ENCODE measurements at places on chromosomes 16 and 17. TPM values are rescaled to one million over a fixed set of nuclear protein-coding genes. Genes with fewer than 3 reads are reported as not detected.

FSCN2 gene
- 3.8 TPM for total RNA-seq

BICDL2 gene
- total RNA-seq = 28.6 TPM

TBC1D3B gene
- total RNA-seq = 14.5 TPM

SSTR5 gene
- 1.8 TPM for total RNA-seq

GRCh38 chr17:78737332-78737731 lies 44.7 kb downstream of the CYTH1 start:
- no peaks in the 10 kb centered on the region for H3K27me3 ChIP-seq
- H3K27ac ChIP-seq = peak overlapping the region; percentile 38
- peak overlapping the region; percentile 69 for H3K4me3 ChIP-seq
- H3K4me1 ChIP-seq = peaks cover 69% of the 10 kb centered on the region

KCNJ16 gene
- 13.5 TPM for total RNA-seq

KLHDC4 gene
- 34.4 TPM for total RNA-seq

RGS9 gene
- 5.1 TPM for total RNA-seq

DNA sequence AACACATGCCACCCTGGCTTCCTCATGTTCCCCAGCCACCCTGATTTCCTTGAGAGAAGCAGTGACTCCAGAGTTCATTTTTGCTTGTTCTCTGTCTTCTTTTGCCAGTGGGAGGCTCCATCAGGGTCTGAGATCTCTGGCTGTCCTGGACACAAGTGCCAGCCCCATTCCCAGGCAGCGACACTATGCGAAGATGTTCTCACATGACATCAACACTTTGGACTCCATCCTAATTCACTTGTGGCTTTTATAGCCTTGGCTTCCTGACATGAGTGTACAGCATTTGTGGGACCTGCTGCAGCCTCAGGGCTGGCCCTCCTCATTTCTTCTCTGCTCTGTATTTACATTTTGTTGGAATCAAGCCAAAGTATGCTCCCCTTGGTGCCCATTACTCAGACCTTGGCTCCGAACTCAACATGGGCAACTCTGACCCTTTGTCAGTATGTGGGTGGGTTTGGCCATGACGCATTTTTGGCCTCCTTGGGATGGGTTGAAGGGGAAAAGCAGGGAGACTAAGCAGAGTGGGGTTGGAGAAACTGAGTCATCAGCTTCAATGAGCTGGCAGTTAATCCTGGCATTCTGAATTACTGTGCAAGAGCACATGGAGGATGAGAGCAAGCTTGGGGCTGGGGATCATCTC lies 119.0 kb upstream of the EEF2KMT start:
- no peak for DNase-seq
- H3K36me3 ChIP-seq = no peaks in the 10 kb centered on the region
- H3K27me3 ChIP-seq = peaks cover 25% of the 10 kb centered on the region
- H3K27ac ChIP-seq = no peak overlapping the region
- peaks cover 15% of the 10 kb centered on the region for H3K4me1 ChIP-seq

GRCh38 chr16:78142788-78143187 lies 43.3 kb downstream of the WWOX start:
- no peak overlapping the region for H3K27ac ChIP-seq
- no peaks in the 10 kb centered on the region for H3K36me3 ChIP-seq
- H3K4me1 ChIP-seq = no peaks in the 10 kb centered on the region
- DNase-seq = no peak

- H3K36me3 ChIP-seq = no peaks in the 10 kb centered on the region
- no peak overlapping the region for H3K4me3 ChIP-seq
- no peaks in the 10 kb centered on the region for H3K4me1 ChIP-seq
- H3K27ac ChIP-seq = peak overlapping the region; percentile 78
- peak; percentile 44 for DNase-seq
- no peaks in the 10 kb centered on the region for H3K27me3 ChIP-seq
These were observed 30.0 kb downstream of the IL21R start for GRCh38 chr16:27431773-27432532.

- no peak for DNase-seq
- H3K27ac ChIP-seq = no peak overlapping the region
- no peaks in the 10 kb centered on the region for H3K27me3 ChIP-seq
These were observed 13.6 kb downstream of the FTO start for GRCh38 chr16:53717577-53717976.

DNA sequence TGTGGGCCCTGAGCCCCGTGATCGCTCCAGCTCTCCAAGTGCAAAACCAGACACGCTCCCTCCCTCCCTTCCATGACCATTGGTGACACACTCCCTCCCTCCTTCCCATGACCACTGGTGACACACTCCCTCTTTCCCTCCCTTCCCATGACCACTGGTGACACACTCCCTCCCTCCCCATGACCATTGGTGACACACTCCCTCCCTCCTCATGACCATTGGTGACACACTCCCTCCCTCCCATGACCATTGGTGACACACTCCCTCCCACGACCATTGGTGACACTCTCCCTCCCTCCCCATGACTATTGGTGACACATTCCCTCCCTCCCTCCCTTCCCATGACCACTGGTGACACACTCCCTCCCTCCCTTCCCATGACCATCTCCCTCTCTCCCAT lies 56.3 kb downstream of the LMF1 start:
- no peaks in the 10 kb centered on the region for H3K27me3 ChIP-seq
- no peaks in the 10 kb centered on the region for H3K36me3 ChIP-seq
- no peak overlapping the region for H3K4me3 ChIP-seq
- DNase-seq = no peak
- peaks cover 9% of the 10 kb centered on the region for H3K4me1 ChIP-seq

- no peaks in the 10 kb centered on the region for H3K27me3 ChIP-seq
- H3K27ac ChIP-seq = no peak overlapping the region
- no peak for DNase-seq
- peaks cover 20% of the 10 kb centered on the region for H3K36me3 ChIP-seq
These were observed 65.7 kb downstream of the FBXL20 start for GRCh38 chr17:39335704-39336223.

- peaks cover 6% of the 10 kb centered on the region for H3K4me1 ChIP-seq
- no peak for DNase-seq
- peaks cover 10% of the 10 kb centered on the region for H3K36me3 ChIP-seq
- no peak overlapping the region for H3K4me3 ChIP-seq
- H3K27me3 ChIP-seq = no peaks in the 10 kb centered on the region
These were observed 8.8 kb downstream of the VPS53 start for GRCh38 chr17:705863-706262.

DNA sequence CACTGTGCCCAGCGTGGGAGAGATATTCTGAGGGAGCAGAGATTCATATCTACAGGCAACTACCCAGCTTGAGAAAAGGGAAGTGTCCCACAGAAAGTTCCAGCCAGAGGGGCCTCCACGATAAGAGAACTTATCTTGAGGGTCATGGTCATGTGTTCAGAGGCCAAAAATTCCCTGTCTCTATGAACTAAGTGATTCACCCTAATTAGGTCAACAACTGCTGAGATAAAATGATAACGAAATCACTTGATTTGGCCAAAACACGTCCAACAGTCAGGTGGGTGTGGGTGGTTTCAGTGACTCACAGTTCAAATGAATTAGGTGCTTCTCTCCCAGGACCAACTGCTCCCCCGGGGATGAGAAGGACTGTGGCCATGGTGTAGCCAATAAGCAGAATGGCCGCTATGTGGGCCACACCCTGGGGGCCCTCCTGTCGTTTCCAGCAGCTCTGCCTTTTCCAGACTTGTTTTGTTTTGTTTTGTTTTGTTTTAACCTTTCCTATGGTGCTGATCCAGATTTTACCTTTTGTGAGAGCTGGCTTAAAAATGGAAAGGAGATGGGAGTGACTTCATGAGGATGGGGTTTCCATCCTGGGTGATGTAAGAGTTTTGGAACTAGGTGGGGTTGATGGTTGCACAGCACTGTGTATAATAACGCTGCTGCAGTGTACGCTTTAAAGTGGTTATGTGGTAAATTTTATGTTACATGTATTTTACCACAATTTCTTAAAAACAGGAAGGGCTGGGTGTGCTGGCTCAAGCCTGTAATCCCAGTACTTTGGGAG lies 8.7 kb downstream of the DNAI2 start:
- peaks cover 5% of the 10 kb centered on the region for H3K27me3 ChIP-seq
- no peak overlapping the region for H3K27ac ChIP-seq
- H3K36me3 ChIP-seq = no peaks in the 10 kb centered on the region

- H3K36me3 ChIP-seq = no peaks in the 10 kb centered on the region
- peaks cover 15% of the 10 kb centered on the region for H3K4me1 ChIP-seq
- H3K4me3 ChIP-seq = no peak overlapping the region
- H3K27me3 ChIP-seq = peaks cover 16% of the 10 kb centered on the region
- H3K27ac ChIP-seq = no peak overlapping the region
These were observed 7.3 kb downstream of the FOXN1 start for GRCh38 chr17:28513476-28513875.

- no peak for DNase-seq
- no peaks in the 10 kb centered on the region for H3K36me3 ChIP-seq
These were observed 47.8 kb upstream of the DNAH9 start for GRCh38 chr17:11550431-11550830.

DNA sequence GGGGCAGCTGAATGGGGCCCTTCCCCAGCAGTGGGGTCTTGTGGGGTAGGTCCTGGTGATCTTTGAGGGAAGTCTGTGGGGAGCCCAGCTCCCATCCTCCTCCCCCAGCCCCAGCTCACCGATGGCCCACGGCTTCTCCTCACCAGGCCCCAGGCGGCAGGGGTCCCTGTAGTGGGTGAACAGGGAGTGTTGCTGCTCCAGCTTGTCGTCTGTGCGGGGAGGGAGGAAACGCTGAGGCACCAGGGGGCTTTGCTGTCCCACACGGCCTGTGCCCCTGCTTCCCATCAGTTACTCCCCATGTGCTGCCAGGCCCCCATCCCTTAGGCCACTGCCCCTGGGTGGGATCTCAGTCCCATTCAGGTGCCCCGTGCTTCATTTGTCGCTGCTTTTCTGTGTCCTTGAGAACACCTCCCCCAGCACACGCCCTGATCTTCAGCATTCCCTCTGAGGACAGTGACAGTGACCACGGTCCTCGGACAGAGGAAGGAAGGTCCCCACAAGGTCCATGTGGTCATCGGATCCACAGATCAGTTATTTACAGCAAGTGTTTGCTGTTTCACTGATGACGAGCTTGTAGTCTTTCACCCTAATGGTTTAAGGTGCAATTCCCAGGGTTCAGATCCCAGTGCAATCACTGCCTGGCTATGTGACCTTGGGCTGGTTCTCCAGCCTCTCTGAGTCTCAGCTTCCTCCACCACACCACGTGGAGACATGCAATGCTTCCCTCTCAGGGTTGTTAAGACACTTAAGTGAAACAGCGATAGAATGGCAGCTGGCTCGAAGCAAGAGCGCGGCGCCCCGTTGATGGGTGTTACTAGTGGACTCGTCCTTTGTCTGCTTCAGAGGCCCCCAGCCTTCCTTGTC lies 53.1 kb downstream of the PRMT7 start:
- H3K36me3 ChIP-seq = no peaks in the 10 kb centered on the region
- H3K27ac ChIP-seq = no peak overlapping the region
- H3K4me3 ChIP-seq = no peak overlapping the region
- no peaks in the 10 kb centered on the region for H3K27me3 ChIP-seq
- H3K4me1 ChIP-seq = peaks cover 25% of the 10 kb centered on the region

GDPD3 gene
- total RNA-seq = 23.2 TPM

DNA sequence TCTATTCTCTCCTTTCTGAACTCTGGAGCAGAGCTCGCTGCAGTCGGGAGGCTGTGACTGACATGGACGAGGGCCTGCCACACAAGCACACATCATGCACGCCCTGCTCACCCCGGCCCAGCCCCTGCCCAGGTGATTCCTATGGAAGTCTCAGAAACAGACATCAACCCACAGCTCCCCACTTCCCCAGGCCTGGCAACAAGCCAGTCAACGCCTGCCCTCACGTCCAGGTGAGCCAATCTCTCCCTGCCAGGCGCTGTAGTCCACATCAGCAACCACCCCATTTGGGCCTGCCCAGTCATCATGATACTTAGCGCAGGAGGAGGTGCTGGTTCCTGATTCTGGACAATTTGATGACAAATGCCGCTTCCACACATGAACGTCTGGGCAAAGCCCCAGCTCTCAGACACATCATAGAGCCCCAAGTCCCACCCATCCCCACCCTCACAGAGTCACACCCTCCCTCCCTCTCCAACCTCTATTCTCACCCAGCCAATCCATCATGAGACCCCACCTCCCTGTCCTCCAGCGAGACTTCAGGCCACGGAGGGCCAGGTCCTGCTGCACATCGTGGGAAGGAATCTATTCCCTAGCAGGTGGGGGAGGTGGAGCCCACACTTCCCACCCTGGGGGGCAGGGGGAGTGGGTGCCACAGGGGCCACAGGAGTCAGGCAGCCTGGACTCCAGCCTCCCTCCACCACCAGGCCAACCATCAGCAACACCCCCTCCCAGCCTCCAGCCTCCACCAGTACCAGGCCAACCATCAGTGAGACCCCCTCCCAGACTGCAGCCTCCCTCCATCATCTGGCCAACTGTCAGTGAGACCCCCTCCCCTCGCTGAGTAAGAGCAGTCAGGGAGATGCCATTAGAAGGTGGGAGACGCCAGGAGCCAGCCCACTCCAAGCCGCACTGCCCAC lies 33.7 kb upstream of the GSG1L start:
- no peak for DNase-seq
- H3K36me3 ChIP-seq = peaks cover 23% of the 10 kb centered on the region
- peaks cover 6% of the 10 kb centered on the region for H3K4me1 ChIP-seq
- no peak overlapping the region for H3K4me3 ChIP-seq
- H3K27ac ChIP-seq = peak overlapping the region; percentile 63

CDC27 gene
- 61.9 TPM for total RNA-seq

ITGA2B gene
- total RNA-seq = 8.8 TPM
